ENCODE measurements at places on chromosomes 12 and 14. TPM values are rescaled to one million over a fixed set of nuclear protein-coding genes. Genes with fewer than 3 reads are reported as not detected.

The AMN gene
- 0.08 TPM for total RNA-seq

The PROX2 gene
- total RNA-seq = not detected

The PAPLN gene
- total RNA-seq = 5.7 TPM

The RNASE3 gene
- not detected for total RNA-seq

The BICDL1 gene
- total RNA-seq = under 0.01 TPM

The CCDC198 gene
- not detected for total RNA-seq

The TMEM260 gene
- total RNA-seq = 22.6 TPM

The ZC3H14 gene
- total RNA-seq = 44.1 TPM

The TDP1 gene
- total RNA-seq = 10.5 TPM

The KRT6C gene
- total RNA-seq = not detected

The HSPA2 gene
- total RNA-seq = 7.7 TPM

The SLC38A4 gene
- total RNA-seq = 0.24 TPM

The NOXRED1 gene
- not detected for total RNA-seq

The CPNE6 gene
- not detected for total RNA-seq

The PTCSC3 gene
- total RNA-seq = not detected

The FOXN4 gene
- total RNA-seq = not detected

The ACRBP gene
- 0.13 TPM for total RNA-seq

The RAB5B gene
- 56.6 TPM for total RNA-seq

The RPAP3 gene
- 14.5 TPM for total RNA-seq

The POTEM gene
- not detected for total RNA-seq

The KCNK13 gene
- total RNA-seq = 0.13 TPM

The SIX1 gene
- 2.4 TPM for total RNA-seq

The ERH gene
- total RNA-seq = 103 TPM

The AACS gene
- 29.3 TPM for total RNA-seq

The FZD10 gene
- total RNA-seq = 1.1 TPM

The FGD4 gene
- total RNA-seq = 6.7 TPM

The NGB gene
- total RNA-seq = not detected

The PYM1 gene
- 31.5 TPM for total RNA-seq

The LRP1-AS gene
- not detected for total RNA-seq

The FAM181A gene
- not detected for total RNA-seq

The ADAM21 gene
- total RNA-seq = 0.32 TPM

The DAO gene
- total RNA-seq = not detected

The PTPN11 gene
- total RNA-seq = 58.7 TPM

The HCAR3 gene
- not detected for total RNA-seq

The ACIN1 gene
- total RNA-seq = 53.3 TPM

The LMO3 gene
- not detected for total RNA-seq

The RAPGEF3 gene
- 0.72 TPM for total RNA-seq

The LMNTD1 gene
- total RNA-seq = not detected

The NPFF gene
- 1.7 TPM for total RNA-seq

The USP30 gene
- total RNA-seq = 11.1 TPM

The GPR162 gene
- total RNA-seq = 2.1 TPM

All from epithelial cell of alveolus of lung (primary cell).